Lower leg skin (tissue), 4 donors: ENCODE measurements at places on chromosomes 3 and 15. TPM values are rescaled to one million over a fixed set of nuclear protein-coding genes. Genes with fewer than 3 reads are reported as not detected.

The SCAANT1 gene
- not detected for total RNA-seq

- DNase-seq = no peak
These were observed 325.7 kb downstream of the MAGI1 start for GRCh38 chr3:65713016-65713415.

DNA sequence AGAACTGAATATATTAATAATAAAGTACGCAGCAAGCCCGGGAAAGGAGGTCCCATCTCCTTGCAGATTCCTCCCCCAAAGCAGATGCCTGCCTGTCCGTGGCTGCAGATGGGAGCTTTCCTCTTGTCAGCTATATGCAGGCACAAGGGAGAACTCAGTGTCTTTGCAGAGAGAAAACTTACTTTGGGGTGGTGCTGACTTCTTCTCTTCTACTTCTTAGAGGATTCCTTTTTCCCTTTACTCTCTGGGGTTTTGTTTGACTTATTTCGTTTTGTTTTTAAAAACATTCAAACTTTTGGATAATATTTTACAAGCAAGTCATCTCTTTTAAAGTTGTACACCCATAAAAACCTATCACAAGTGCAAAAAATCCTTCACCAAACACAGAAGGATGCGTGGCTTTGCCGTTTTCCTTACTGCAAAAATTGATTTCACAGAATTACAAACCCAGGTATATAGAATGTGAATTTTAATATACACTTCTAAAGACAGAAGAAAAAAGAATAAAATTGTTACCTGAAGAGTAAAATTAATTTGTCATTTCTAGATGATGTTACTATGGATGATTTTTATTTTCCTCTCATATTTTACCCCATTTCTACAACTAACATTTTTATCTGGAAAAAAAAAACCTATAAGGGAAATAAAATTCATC, 65.3 kb upstream of the IGF1R start:
- DNase-seq = no peak

- DNase-seq = peak; percentile 90
These were observed 44.6 kb upstream of the VILL start for GRCh38 chr3:37945807-37946530.

- no peak for DNase-seq
These were observed 215.5 kb downstream of the NR1D2 start for GRCh38 chr3:24160424-24161095.

- DNase-seq = no peak
These were observed 19.5 kb downstream of the SETMAR start for GRCh38 chr3:4322635-4323034.

The SERINC4 gene
- total RNA-seq = not detected

DNA sequence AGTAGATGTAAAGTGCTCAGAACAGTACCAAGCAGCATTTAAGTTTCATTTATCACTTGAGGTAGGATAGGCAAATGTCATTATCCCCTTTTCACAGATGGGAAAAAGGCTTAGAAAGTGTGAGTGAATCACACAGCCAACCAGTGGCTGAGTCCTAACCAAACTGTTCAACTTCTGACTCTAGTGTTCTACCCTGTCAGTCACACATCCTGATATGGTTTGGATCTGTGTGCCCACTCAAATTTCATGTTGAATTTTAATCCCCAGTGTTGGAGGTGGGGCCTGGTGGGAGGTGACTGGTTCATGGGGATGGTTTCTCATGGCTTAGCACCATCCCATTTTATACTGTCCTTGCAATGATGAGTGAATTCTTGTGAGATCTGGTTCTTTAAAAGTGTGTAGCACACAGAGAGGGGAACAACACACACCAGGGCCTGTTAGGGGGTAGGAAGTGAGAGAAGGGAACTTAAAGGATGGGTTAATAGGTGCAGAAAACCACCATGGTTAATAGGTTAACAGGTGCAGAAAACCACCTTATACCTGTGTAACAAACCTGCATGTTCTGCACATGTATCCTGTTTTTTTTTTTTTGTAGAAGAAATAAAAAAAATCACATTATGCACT, 304.7 kb downstream of the SUCLG2 start:
- DNase-seq = no peak
